Activated CD8-positive, alpha-beta memory T cell treated with anti-CD3 and anti-CD28 coated beads, Interleukin-2, amount 50 U/mL, for 4 hours (primary cell): ENCODE measurements at places on chromosomes 4 and X.

DNA sequence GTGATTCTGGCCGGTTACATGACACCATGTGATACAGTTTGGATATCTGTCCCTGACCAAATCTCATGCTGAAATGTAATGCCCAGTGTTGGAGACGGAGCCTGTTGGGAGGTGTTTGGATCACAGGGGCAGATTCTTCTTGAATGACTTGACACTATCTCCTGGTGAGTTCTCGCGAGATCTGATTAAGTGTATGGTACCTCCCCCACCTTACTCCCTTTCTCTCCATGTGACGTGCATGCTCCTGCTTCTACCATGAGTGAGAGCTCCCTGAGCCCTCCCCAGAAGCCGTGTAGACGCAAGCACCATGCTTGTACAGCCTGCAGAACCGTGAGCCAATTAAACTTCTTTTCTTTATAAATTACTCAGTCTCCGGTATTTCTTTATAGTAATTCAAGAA is 23.6 kb downstream of the CPE start:
- DNase-seq, result no peak

- DNase-seq, result no peak
These were observed 29.7 kb downstream of the ADD1 start for GRCh38 chr4:2873329-2873728.

- no peak for DNase-seq
These were observed 244.5 kb downstream of the DMD start for GRCh38 chrX:32966821-32967355.

DNA sequence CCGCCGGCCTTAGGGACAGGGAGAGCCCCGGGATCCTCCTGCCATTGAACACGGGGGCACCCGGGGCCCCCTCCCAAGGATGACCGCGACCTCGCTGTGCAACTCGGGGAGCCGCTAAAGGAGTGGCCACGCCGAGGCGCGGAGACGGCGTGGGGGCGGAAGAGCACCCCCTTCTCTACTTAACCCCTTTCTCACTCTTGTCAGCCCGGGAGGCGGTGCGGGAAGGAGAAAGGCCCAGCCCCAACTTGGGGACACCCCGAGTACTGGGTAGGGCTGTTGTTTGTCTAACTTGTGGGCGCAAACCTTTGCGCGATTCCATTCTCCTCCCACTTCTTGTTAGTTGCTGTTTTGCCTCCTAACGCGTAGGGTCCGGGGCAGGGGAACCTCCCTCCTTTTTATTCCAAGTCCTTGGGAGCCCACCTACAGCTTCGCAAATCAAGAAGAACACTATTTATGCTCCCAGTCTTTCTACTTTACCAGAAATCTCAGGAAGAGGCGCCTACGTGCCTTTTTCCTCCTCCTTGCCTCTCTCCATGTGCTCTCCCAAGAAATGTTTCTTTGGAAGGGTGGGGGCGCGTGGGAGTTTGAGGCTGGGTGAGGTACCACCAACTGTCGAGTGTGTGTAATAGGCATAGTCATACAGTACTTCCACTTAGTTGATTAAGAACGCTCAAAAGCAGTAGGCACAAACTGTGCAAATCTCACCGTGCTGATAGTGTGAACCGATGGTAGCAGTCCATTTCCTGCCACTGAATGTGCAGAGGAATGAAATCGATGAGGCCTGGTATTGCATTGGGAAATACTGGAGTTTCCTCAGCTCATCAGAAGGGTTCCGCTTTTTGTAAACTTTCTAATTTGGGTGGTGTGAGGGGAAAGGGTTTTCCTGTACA is 813 bp downstream of the DIAPH2 start:
- peak; percentile 32 for DNase-seq

DNA sequence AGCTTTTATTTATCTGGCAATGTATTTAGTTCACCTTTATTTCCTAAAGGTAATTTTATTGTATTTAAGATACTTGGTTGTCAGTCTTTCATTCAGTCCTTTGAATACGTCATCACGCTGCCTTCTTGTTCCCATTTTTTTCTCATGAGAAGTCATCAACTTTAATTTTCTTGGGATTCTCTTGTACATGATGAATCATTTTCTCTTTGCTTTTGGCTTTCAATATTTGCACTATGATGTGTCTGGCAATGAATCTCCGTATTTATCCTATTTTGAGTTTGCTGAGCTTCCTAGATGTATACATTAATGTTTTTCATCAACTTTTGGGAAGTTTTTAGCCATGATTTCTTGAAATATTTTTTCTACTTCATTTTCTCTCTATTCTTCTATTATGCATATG is 28.4 kb downstream of the CLDN2 start:
- DNase-seq, result no peak

DNA sequence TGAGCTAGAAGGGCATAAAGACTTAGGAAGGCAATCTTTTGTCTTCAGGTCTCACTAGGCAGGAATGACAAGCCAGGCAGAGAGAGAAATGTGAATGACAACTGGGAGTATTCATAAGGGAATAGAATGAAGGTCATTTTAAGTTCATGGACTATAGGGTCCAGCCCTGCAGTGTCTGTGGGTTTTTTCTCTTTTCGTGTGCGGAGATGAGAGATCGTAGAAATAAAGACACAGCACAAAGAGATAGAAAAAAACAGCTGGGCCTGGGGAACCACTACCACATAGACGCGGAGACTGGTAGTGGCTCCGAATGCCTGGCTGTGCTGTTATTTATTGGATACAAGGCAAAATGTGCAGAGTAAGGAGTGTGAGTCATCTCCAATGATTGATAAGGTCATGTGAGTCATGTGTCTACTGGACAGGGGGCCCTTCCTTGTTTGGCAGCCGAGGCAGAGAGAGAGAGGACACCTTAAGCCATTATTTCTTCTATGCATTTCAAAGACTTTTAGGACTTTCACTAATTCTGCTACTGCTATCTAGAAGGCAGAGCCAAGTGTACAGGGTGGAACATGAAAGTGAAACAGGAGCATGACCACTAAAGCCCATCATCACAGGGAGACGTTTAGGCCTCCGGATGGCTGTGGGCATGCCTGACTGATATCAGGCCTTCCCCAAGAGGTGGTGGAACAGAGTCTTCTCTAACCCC is 921.8 kb upstream of the PCDH10 start:
- no peak for DNase-seq

GRCh38 chrX:78945186-78945912 is at the start of gene P2RY10:
Gene P2RY10 (plus strand): TSS chrX:78945391. CDS start chrX:78960521, 15,130 bp downstream.
- no peak for DNase-seq

GRCh38 chr4:151663109-151663508 is 97.7 kb downstream of the GATB start:
- no peak for DNase-seq

DNA sequence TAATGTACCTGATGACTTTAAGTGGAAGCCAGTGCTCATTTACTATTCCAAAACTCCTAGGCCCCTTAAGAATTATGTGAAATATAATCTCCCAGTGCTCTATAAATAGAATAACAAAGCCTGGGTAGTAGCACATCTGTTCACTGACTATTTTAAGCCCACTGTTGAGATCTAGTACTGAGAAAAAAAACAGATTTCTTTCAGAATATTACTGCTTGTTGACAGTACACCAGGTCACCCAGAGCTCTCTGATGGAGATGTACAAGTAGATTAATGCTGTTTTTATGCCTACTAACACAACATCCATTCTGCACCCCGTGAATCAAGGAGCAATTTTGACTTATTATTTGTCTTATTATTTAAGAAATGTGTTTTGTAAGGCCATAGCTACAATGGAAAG is 75.7 kb downstream of the FAM47C start:
- DNase-seq, result no peak

GRCh38 chr4:68954126-68954525 is 2.5 kb upstream of the UGT2A3 start:
- DNase-seq, result no peak

GRCh38 chr4:168623484-168623883 is 126.6 kb downstream of the PALLD start:
- DNase-seq, result no peak

DNA sequence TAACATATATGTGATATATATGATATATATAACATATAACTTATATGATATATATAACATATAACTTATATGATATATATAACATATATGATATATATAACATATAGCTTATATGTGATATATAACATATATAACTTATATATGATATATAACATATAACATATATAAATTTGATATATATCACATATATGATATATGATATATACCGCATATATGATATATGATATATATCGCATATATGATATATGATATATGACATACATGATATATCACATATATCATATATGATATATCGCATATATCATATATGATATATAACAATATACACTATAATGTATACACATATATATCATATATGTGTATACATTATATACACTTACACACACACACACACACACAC is 114.3 kb downstream of the ELOVL6 start:
- no peak for DNase-seq

- no peak for DNase-seq
These were observed 1535.3 kb upstream of the PCDH10 start for GRCh38 chr4:131613824-131614216.

DNA sequence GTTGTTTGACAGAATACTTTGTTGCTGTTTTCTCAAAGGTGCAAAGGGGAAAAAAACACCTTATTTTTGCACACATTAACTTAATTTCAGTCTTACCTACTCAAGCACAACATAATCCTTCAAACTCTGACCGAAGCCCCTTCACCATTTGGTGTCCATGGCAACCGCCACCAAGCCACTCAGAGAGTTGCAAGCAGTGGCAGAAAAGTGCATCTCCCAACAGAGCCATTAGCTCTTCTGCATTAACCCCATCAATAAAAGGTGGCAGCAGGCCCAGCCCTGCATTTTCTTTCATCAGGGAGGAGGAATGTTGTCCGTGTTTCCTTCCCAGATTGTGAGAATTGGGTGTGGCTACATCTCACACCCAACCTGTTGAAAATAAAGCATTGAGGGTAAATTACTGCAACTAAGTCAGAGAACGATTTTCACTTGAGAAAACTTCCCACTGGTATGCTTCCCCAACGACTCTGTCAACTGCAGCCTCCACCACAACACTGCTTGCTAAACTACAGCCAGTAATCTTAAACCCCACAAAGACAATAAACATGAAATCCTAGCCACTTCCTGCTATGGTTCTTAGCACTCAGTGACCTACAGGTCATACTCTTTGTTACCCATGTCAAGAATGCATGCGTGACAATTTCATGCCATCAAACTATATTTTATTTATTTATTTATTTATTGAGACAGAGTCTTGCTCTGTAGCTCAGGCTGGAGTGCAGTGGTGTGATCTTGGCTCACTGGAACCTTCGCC is 154.0 kb downstream of the GRIA3 start:
- DNase-seq, result no peak

DNA sequence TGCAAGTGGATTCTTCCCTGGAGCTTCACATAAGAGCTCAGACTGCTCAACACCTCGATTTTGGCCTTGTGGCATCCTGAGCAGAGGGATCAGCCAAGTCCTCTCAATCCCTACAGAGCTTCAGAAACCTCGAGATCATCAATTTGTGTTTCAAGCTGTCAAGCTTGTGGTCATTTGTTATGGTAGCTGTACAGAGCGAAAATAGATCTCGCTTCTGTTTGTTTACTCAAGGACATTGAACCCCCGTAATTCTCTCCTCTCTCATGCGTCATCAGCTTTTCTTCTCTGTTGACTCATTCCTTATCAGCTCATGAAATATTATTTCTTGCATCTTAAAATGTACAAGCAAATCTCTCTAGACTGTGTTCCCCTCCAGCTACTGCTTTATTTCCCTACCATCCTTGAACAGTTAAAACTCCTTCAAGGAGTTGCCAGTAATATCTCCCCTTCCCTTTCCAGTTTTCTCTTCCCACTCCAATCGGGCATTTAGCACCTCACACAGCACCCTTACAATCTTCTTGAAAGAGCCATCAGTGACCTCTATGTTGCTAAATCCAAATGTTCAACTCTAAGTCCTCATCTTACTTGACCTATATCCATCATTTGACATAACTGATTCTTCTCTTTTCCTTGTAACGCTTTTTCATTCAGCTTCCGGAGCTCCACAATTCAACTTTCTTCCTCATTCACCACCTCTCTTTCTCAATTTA is 106.2 kb upstream of the FAT1 start:
- DNase-seq, result no peak

DNA sequence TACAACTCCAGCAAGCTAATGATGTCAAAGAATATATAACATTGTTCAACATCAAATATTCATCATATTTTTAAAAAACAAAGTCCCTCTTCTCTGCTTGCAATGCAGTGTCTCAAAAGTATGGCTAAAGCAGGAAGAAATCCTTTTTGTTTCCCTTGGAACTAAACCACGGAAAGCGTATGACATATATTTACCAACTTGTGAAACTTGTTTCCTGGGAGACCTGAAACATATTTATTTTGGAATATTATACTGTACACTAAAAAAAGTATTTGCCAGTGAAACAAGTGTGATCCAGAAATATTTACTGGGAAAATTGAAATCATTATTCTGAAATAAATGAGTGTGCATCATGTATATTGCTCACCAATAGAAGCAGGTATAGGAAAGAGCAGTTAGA is 156.0 kb upstream of the ANKRD50 start:
- DNase-seq, result no peak

DNA sequence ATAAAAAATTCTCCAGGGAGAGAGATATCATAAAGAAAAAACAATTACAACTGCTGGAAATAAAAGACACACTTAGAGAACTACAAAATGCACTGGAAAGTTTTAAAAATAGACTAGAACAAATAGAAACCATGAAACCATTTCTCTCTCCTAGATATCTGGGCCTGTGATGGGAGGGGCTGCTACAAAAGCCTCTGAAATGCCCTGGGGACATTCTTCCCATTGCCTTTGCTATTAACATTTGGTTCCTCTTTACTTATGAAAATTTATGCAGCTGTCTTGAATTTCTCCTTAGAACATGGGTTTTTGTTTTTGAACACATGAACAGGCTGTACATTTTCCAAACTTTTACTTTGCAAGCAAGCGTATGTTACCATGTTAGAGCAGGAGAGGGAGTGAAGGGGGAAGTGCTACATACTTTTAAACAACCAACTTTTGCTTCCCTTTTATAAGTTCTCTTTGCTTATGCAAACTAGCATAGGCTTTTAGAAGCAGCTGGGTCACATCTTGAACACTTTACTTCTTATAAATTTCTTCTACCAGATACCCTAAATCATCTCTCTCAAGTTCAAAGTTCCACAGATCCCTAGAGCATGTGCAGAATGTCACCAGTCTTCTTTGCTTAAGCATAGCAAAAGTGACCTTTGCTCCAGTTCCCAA is 47.9 kb upstream of the PACRGL start:
- DNase-seq, result no peak

GRCh38 chrX:115892787-115893671 is 277.5 kb upstream of the AGTR2 start:
- DNase-seq, result no peak

DNA sequence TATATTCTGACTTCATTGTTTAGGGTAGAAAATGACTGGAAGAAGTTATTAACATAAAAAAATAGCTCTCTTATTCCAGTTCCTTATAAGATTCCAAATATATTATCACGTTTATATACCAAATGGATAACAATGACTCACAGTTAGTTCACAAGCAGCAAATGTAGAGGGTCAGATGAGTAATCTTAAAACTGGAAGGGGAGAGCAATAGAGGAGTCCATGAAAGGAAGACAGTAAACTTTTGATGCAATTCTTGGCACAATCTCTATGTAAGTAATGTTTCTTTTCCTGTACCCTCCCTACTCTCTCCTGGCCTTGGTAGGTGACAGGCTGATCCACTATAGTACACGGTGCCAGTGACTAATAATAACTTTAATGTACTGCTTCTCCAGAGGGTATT is 259.0 kb upstream of the TRPC5 start:
- DNase-seq, result no peak
